ENCODE measurements at places on chromosomes 7 and 10.

DNA sequence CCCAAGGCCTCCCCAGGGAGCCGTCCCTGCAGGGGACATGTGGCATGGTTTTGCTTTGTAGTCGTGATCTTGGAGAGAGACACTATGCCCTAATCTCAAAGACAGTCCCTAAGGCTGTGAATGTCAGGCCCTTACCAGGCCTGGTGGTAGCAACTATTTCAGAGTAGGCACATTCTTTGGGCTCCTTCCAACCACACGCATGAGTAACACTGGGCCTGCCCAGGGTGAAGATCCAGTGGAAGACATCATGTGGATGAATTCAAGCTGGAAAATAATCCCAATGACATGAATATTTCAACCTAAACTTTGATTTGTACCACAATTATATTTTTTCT is 39.5 kb upstream of the INSIG1 start:
- H3K4me1 ChIP-seq = peaks cover 14% of the 10 kb centered on the region
- peak overlapping the region; percentile 85 for H3K27ac ChIP-seq
- H3K27me3 ChIP-seq = no peaks in the 10 kb centered on the region
- no peak overlapping the region for H3K4me3 ChIP-seq

GRCh38 chr10:21888959-21889358 is 114.6 kb downstream of the DNAJC1 start:
- DNase-seq = no peak
- H3K4me1 ChIP-seq = no peaks in the 10 kb centered on the region
- peaks cover 55% of the 10 kb centered on the region for H3K36me3 ChIP-seq
- H3K27me3 ChIP-seq = no peaks in the 10 kb centered on the region
- no peak overlapping the region for H3K27ac ChIP-seq

DNA sequence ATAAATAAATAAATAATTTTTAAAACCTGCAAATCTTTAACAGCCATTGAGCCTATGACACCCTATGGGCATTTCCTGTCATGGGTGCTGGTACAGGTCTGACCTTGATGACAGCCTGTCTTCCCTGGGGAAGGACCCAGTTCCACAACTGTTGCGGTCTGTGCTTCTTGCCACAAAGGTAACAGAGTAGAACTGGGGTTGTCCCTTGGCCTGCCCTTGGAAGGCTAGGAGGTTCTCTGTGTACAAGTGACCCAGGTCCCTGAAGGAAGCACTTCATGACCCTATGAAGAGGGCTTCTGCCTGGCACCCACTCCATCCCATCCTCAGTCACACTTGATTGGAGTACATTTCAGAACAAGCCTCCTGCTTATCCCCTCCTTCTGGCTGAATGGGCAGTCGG is 66.9 kb downstream of the OGDH start:
- no peak overlapping the region for H3K27ac ChIP-seq
- no peaks in the 10 kb centered on the region for H3K27me3 ChIP-seq
- H3K4me3 ChIP-seq = no peak overlapping the region
- DNase-seq = no peak

- H3K4me3 ChIP-seq = no peak overlapping the region
- H3K4me1 ChIP-seq = peaks cover 7% of the 10 kb centered on the region
- no peaks in the 10 kb centered on the region for H3K27me3 ChIP-seq
- no peak overlapping the region for H3K27ac ChIP-seq
- no peaks in the 10 kb centered on the region for H3K36me3 ChIP-seq
These were observed 30.0 kb upstream of the PRKAR2B start for GRCh38 chr7:107014387-107015023.

- H3K36me3 ChIP-seq = no peaks in the 10 kb centered on the region
- no peaks in the 10 kb centered on the region for H3K27me3 ChIP-seq
- H3K4me3 ChIP-seq = no peak overlapping the region
- no peak overlapping the region for H3K27ac ChIP-seq
- no peak for DNase-seq
- no peaks in the 10 kb centered on the region for H3K4me1 ChIP-seq
These were observed 107.6 kb upstream of the ZNF92 start for GRCh38 chr7:65265933-65266519.

- H3K4me1 ChIP-seq = no peaks in the 10 kb centered on the region
- H3K27me3 ChIP-seq = no peaks in the 10 kb centered on the region
- H3K27ac ChIP-seq = no peak overlapping the region
- H3K4me3 ChIP-seq = no peak overlapping the region
These were observed 103.3 kb downstream of the ACTR3B start for GRCh38 chr7:152862856-152863255.

- no peak for DNase-seq
- no peaks in the 10 kb centered on the region for H3K36me3 ChIP-seq
- no peak overlapping the region for H3K27ac ChIP-seq
These were observed 29.9 kb downstream of the DDIT4 start for GRCh38 chr10:72303424-72304128.

GRCh38 chr7:94908323-94909178 is 1.2 kb downstream of the PPP1R9A start:
- peak overlapping the region; percentile 63 for H3K4me3 ChIP-seq
- H3K27me3 ChIP-seq = no peaks in the 10 kb centered on the region
- H3K27ac ChIP-seq = peak overlapping the region; percentile 66
- no peak for DNase-seq
- H3K4me1 ChIP-seq = no peaks in the 10 kb centered on the region

DNA sequence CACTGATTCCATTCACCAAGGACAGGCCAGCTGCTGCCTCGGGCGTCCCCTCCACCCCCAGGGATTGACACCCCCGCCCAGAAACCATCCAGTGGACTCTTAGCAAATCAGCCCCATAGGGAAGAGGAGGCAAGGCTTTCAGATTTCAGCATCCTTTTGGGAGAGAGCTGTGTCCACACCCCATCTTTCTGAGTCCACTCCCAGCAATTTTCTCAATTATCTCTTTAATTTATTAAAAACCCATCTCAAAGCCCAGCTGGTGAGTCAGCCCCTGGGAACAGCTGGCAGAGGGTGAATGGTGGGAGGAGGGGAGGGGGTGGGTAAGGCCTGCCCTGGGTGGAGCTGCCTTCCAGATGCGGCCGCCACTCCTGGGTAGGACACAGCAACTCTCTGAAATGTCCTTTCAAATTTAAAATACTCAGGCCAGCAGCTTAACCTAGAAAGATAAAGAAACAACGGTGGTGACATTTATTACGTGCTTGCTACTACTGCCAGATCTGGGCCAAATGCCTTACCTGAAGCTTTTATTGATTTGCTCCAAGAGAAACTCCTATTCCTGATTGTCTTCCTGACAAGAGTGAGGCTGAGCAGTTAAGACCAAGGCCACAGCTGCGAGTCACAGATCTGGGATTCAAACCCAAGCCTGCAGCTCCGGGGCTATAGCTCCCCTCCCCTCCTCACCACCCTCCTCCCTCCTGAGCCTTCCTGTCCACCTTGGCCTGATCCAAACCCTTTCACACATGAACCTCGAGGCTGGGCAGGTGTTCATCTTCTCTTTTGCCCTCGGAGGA is 120.4 kb downstream of the RGS10 start:
- H3K4me3 ChIP-seq = no peak overlapping the region
- DNase-seq = no peak
- peak overlapping the region; percentile 39 for H3K27ac ChIP-seq
- no peaks in the 10 kb centered on the region for H3K27me3 ChIP-seq

- no peaks in the 10 kb centered on the region for H3K4me1 ChIP-seq
- peak overlapping the region; percentile 53 for H3K27ac ChIP-seq
- H3K36me3 ChIP-seq = no peaks in the 10 kb centered on the region
- H3K27me3 ChIP-seq = no peaks in the 10 kb centered on the region
These were observed 121.5 kb downstream of the TNS3 start for GRCh38 chr7:47460251-47460989.

- no peaks in the 10 kb centered on the region for H3K36me3 ChIP-seq
- H3K27me3 ChIP-seq = no peaks in the 10 kb centered on the region
- H3K4me3 ChIP-seq = no peak overlapping the region
- peaks cover 68% of the 10 kb centered on the region for H3K4me1 ChIP-seq
- no peak for DNase-seq
- H3K27ac ChIP-seq = no peak overlapping the region
These were observed 149.0 kb downstream of the NRCAM start for GRCh38 chr7:108307194-108307593.

DNA sequence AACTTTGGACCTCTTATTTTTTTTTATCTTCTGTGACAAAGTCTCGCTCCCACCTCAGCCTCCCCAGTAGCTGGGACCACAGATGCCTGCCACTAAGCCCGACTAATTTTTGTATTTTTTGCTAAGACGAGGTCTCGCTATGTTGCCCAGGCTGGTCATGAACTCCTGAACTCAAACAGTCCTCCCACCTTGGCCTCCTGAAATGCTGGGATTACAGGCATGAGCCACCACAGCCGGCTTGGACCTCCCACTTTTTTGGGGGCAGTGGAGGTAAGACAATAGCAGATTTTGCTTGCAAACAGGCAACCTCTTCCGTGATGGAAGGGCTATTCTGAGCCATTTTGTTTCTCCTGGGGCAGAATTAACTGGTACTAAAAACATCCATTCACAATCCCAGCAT is 1.2 kb upstream of the TRRAP start:
- H3K27ac ChIP-seq = no peak overlapping the region
- H3K36me3 ChIP-seq = peaks cover 13% of the 10 kb centered on the region
- no peak for DNase-seq
- H3K4me3 ChIP-seq = no peak overlapping the region
- H3K27me3 ChIP-seq = no peaks in the 10 kb centered on the region

GRCh38 chr10:76444034-76444800 is 1012.8 kb downstream of the LRMDA start:
- H3K36me3 ChIP-seq = no peaks in the 10 kb centered on the region
- peak; percentile 38 for DNase-seq
- no peaks in the 10 kb centered on the region for H3K4me1 ChIP-seq
- no peaks in the 10 kb centered on the region for H3K27me3 ChIP-seq

DNA sequence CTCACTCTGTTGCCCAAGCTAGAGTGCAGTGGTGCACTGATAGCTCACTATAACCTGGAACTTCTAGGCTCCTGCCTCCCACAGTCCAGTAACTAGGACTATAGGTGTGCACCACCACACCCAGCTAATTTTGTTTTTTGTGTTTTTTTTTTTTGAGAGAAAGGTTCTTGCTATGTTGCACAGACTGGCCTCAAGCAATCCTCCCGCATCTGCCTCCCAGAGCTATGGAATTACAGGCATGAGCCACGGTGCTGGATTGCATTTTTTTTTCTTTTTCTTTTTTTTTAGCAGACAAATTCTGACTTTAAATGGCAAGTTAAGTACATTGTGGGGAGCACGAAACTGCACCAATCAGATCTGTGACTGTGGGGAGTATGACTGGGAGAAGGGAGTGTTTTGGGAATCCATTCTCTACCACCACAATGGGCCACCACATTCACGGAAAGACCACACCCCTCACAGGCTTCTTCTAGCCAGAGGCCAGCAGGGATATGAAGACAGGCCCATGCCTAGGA is 58.1 kb upstream of the MSMB start:
- no peak for DNase-seq
- no peak overlapping the region for H3K27ac ChIP-seq
- no peaks in the 10 kb centered on the region for H3K36me3 ChIP-seq

GRCh38 chr10:105718207-105718995 is 1077.3 kb downstream of the SORCS3 start:
- no peaks in the 10 kb centered on the region for H3K36me3 ChIP-seq
- no peak overlapping the region for H3K27ac ChIP-seq
- H3K27me3 ChIP-seq = no peaks in the 10 kb centered on the region
- no peak overlapping the region for H3K4me3 ChIP-seq
- DNase-seq = no peak
